Testis (tissue), 5 donors: ENCODE measurements at places on chromosomes 7 and 10. TPM values are rescaled to one million over a fixed set of nuclear protein-coding genes. Genes with fewer than 3 reads are reported as not detected.

Gene TSPAN33
- 25.7 TPM for total RNA-seq

Gene CALHM1
- total RNA-seq, result 0.24 TPM

Gene CCNY
- total RNA-seq, result 132 TPM

Gene SFRP5
- total RNA-seq, result 0.99 TPM

Gene MAP3K8
- 10.4 TPM for total RNA-seq

Gene WIPF3
- total RNA-seq, result 110 TPM

Gene CD36
- 19.8 TPM for total RNA-seq

Gene AKR1C4
- total RNA-seq, result 0.63 TPM

Gene DRGX
- not detected for total RNA-seq
